ENCODE measurements at places on chromosomes 3 and 15.

DNA sequence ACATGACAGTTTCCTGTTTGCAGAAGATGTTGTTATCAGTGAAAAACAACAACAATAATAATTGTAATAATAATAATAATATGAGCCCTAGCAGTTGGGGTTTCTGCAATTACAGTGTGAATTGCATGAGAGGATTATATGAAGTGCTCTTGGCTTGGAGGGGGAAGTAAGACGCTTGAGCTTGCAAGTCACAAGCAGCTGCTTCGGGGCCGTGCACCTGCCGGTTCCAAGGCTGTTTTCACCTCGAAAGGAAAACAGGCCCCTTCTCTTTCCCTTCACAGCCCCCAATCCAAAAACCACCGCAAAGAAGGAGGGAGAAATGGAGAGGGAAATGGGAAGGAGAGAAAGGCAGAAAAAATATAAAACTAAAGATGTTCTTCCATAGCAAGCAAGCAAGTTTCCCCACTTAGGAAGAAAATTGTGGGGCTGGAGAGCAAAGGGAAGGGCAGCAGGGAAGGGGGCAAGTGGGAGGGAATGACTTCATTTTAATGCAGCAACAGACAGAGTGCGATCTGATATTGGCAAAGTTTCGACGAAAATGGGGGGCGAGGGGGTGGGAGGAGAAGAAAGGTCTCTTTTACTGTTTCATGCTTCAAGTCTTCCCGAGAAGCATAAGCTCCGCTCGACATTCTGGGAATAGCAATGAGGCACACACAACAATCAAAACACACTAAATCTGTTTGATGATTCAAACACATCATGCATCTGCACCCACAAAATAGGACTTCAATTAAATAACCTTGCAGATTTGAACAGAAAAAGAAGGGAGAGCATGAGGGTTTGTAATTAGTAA lies 284.2 kb upstream of the ATP11B start:
- no peak for DNase-seq

GRCh38 chr15:62254137-62254934 lies 89.3 kb upstream of the C2CD4B start:
- DNase-seq: peak; percentile 67

DNA sequence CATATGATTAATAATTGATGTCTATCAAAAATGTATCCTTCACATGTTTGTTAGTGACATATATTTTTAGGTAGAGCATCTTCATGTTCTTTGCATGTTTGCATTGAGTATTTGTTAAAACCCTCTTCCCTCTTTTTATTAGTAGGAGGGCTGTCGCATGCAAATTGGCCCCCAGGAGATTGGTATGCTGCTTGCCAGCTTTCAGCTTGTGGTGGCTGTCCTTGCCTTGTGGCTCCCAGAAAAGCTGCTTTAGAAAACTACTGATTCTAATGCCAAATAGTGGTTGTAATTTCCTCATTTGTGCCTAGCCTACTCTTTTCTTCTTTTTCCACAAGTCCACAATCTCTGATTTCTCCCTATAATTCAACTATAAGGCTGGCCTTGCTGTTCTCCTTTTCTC lies 886.8 kb downstream of the VGLL3 start:
- no peak for DNase-seq

DNA sequence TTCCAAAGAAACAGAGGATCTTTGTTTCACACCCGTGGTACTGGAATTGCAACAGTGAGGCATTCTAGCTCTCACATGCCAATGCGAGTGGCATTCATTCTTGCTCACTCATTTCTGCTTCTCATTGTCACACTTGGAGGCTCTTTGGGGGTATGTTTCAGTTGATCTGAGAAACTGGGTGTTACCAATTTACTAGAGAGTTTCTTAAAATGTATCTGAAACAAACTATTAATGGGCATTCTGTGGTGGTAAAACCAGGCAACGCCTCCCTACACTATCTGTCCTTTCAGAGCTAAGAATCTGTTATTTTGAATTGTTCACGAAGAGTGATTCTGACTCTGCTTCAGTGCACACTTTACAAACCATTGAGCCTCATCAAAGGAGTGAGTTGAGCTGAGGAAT lies 140.6 kb upstream of the BHLHE40 start:
- no peak for DNase-seq

- no peak for DNase-seq
Measured at GRCh38 chr3:179949412-179949811, 87.3 kb downstream of the PEX5L start.

DNA sequence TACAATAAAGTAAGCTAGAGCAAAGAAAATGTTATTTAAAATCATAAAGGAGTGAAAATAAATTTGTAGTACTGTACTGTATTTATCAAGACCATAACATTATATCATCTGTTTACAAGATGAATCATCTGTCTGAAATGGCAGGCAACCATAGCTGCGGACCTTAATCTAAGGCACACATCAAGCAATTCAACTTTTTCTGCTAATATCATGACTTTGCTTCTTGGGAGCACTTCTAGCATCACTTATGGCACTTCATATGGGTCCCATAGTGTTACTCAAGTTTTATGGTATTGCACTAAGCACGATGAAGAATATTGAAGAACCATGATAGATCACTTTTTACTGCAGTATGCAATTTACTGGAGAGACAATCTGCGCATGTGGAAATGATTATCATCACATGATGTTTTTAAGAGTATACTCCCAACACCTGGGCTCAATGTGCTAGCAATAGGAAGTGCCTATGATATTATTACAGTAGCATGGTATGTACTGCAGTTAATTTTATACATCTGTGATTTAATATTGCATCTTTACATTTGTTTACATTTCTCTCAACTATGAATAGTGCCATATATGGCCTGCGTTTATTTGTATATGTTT lies 137.7 kb upstream of the NECTIN3 start:
- no peak for DNase-seq

DNA sequence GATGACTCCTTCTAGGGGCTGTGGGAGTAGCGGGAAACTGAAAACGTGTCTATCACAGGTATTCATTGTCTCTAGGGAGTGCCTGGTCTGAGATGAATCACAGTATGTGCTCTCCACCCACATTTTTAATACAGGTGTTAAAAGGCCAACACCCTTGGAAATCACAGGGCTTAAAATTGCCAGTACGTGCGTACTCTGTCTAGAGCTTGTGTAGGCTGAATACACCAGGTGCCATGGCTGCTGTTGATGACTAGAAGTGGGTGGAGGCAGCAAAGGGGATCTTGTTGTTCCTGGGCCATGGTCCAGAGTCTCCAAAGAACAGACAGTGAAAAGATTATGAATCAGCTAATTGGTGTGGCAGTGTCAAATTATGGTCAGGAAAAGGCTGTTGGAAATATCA lies 35.1 kb upstream of the P3H2 start:
- DNase-seq: peak; percentile 97

DNA sequence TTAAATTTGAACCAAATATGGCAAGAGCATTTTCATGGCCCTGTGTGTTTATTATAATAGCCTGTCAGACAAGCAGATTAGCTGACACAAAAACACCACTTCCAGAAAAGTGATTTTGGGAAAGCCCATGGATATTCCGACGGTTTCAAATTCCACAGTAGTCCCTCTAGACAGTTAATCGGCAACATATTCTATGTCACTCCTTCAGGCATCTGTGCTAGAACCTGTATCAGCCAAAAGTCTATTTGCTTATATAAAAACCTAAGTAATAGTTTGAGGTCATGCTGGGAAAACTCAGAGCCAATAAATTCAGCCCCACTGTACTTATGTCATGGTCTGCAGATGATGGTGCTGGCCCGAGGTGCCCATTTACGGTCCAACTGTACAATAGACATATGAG lies 110.2 kb upstream of the ARHGEF26 start:
- DNase-seq: no peak

GRCh38 chr15:59553879-59554735 lies 57.5 kb upstream of the GCNT3 start:
- peak; percentile 94 for DNase-seq

GRCh38 chr3:106945435-106945834 lies 431.8 kb upstream of the CCDC54 start:
- DNase-seq: no peak

- no peak for DNase-seq
Measured at GRCh38 chr3:179449636-179450035, 1.6 kb downstream of the GNB4 start.

DNA sequence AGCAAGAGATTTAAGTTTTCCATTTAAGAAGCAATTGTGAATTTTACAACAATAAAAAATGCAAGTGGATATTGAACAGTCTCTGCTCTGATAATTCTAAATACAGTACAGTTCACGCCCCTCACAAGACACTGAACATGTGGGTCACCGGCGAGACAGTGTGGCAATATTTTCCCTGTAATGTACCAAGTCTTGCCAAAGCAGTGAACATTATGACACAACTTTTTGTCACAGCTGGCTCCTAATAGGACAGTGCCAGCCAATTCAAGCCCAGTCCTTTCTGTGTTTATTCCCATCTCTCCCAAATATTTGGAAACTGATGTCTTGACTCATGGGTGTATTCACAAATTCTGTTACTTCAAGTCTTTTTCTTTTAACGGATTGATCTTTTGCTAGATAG lies 62.3 kb downstream of the PPARG start:
- DNase-seq: no peak

- peak; percentile 99 for DNase-seq
Measured at GRCh38 chr3:197711973-197712707, 24.6 kb downstream of the RUBCN start.

GRCh38 chr3:38805765-38806386 lies 10.1 kb downstream of the SCN10A start:
- peak; percentile 84 for DNase-seq

DNA sequence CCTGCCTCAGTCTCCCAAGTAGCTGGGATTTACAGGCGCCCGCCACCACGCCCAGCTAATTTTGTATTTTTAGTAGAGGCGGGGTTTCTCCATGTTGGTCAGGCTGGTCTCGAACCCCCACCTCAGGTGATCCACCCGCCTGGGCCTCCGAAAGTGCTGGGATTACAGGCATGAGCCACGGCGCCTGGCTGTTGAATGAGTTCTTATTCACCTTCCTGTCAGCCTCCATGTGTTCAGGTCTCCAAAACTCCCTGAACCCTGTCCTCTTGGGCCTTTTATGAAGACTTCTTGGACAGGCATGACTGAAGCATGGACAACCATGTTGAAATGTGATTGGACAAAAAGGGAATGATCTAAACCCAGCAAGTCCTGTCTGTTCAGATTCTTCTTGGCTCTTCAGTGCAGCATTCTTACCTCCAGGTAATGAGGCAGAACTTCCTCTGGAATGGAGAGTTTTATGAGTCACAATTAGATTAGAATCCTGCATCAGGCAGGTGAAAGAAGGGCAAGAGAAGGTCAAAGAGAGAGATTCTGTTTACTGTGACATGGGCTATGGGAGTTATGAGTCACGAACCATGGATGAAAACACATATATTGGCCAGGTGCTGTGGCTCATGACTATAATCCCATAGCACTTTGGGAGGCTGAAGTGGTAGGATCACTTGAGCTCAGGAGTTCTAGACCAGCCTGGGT lies 23.1 kb upstream of the EIF4A2 start:
- peak; percentile 97 for DNase-seq

GRCh38 chr3:192068464-192069254 lies 607.7 kb downstream of the PYDC2 start:
- DNase-seq: no peak

DNA sequence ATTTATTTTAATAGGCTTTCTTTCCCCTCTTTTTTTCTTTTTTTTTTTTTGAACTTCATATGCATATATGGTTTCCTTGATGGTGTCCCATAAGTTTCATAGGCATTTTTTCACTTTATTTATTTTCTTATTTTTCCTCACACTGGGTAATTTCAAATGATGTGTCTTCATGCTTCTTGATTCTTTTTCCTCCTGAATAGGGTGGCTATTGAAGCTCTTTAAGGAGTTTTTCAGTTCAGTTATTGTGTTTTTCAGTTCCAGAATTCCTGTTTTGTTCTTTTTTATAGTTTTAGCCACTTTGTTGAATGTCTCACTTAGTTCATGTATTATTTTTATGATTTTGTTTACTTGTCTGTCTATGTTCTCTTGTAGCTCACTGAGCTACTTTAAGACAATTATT lies 273.2 kb downstream of the NFKBIZ start:
- no peak for DNase-seq

DNA sequence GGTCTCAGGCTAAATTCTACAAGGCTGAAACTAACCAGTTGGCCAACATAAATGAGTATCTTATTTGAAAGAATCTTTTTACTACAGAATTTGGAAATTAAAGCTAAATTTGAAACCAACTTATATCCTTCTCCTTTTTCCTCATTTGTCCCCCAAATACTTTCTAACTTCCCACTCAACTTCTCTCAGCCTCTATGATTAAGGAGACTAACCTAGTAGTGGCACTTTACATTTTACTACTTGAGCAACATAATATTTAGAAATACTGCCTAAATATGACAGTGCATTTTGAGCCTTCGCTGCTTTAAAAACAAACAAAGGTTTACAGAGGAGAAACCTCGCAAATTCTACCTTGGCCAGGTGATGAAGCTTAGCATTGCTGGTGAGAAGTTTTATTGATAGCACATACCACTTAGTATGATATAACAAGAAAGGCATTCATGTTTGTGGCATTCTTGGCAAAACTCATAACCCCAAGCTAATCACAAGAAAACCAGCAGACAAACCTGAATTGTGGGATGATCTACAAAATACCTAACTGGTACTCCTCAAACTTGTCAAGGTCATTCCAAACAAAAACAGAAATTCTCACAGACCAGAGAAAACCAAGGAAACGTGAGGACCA lies 432.1 kb upstream of the CFAP20DC start:
- peak; percentile 71 for DNase-seq

- peak; percentile 81 for DNase-seq
Measured at GRCh38 chr15:58734859-58735258, 14.6 kb downstream of the ADAM10 start.

DNA sequence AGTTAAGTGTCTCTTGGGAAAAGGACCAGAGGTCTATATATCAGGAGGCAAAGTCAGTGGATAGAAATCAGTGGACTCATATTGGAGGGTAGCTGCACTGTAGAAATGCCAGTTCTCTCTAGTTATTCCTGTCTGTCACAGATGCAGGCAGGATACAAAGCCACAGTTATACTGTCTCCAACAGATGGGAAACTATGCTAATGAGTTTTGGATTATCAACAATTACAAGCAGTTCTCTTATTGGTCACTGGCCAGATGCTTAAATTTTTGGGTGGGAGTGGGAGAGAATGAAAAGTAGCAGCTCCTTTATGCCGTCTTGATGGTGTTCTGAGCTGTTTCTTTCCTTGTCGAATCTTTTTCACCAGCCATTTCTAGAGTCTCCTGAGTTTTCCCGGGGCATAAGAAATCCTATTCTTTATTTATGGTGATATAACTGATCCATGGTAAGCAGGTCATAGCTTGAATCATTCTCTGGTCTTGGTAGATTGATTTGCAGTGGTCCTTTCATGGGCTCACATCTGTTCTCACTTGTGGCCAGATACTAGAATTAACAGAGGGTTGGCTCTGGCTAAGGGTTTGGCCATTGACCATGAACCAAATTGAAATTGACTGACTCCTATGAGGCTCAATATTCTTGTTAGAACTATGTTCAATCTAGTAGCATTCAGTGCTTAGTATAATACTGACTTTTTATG lies 44.6 kb upstream of the RBMS3 start:
- no peak for DNase-seq
